ENCODE measurements at places on chromosomes 1 and 21. TPM values are rescaled to one million over a fixed set of nuclear protein-coding genes. Genes with fewer than 3 reads are reported as not detected.

Gene BCAR3
- total RNA-seq, result 64.7 TPM

Gene SPRR2G
- not detected for total RNA-seq

Gene KCNA3
- not detected for total RNA-seq

Gene KPRP
- total RNA-seq, result not detected

Gene DR1
- total RNA-seq, result 29.3 TPM

Gene RAB42
- total RNA-seq, result 2.2 TPM

Gene SV2A
- total RNA-seq, result 0.09 TPM

Gene SHC1
- 158 TPM for total RNA-seq

Gene SLC25A24
- 22.6 TPM for total RNA-seq

Gene APCS
- not detected for total RNA-seq

Gene PTGER3
- total RNA-seq, result not detected

Gene SLAMF9
- total RNA-seq, result 0.24 TPM

Gene FPGT
- 7.5 TPM for total RNA-seq

Gene NPR1
- total RNA-seq, result 0.82 TPM

Gene SH2D5
- 17.1 TPM for total RNA-seq

Gene AGO1
- total RNA-seq, result 4.6 TPM

Gene BTF3L4
- total RNA-seq, result 31.7 TPM

Gene PRR9
- total RNA-seq, result not detected

Gene HES5
- not detected for total RNA-seq

Gene SPATA46
- not detected for total RNA-seq

Gene CRNN
- not detected for total RNA-seq

Gene TMEM167B
- 8.2 TPM for total RNA-seq

Gene PDIK1L
- 1.8 TPM for total RNA-seq

Gene TMEM240
- total RNA-seq, result 0.45 TPM

Gene PLEKHA6
- 27.2 TPM for total RNA-seq

Gene CD52
- not detected for total RNA-seq

Gene SAMD13
- total RNA-seq, result 0.65 TPM

Gene CD1E
- total RNA-seq, result not detected

Gene KCNJ9
- not detected for total RNA-seq

Gene NPHS2
- total RNA-seq, result not detected

Gene RAD54L
- total RNA-seq, result 11.8 TPM

Gene ZNF436
- total RNA-seq, result 5.3 TPM

Gene TRABD2B
- 1.4 TPM for total RNA-seq

Gene DEPDC1
- total RNA-seq, result 16.1 TPM

Gene GLMN
- total RNA-seq, result 8.6 TPM

Gene FGGY
- 3.6 TPM for total RNA-seq

Gene AMIGO1
- 1.1 TPM for total RNA-seq

Gene DBT
- total RNA-seq, result 4.1 TPM

Gene OR2M3
- not detected for total RNA-seq

Gene DNAJC28
- total RNA-seq, result 0.34 TPM
